ENCODE measurements at places on chromosomes 1 and 21. TPM values are rescaled to one million over a fixed set of nuclear protein-coding genes. Genes with fewer than 3 reads are reported as not detected.

Gene CDC42SE1
- polyA plus RNA-seq = 89.0 TPM

Gene OPRD1
- polyA plus RNA-seq = 0.43 TPM

Gene GPX7
- 88.6 TPM for polyA plus RNA-seq

Gene AMY1B
- polyA plus RNA-seq = 0.16 TPM

Gene GJA4
- polyA plus RNA-seq = 19.3 TPM

Gene RNF223
- 0.56 TPM for polyA plus RNA-seq

Gene CD1C
- polyA plus RNA-seq = 1.4 TPM

Gene AXDND1
- polyA plus RNA-seq = 37.7 TPM

Gene VPS45
- 66.7 TPM for polyA plus RNA-seq

Gene TRIM17
- 13.3 TPM for polyA plus RNA-seq

Gene E2F2
- polyA plus RNA-seq = 6.5 TPM

Gene NUDT4B
- polyA plus RNA-seq = 2.3 TPM

Gene LCE2A
- polyA plus RNA-seq = not detected

Gene CD1E
- not detected for polyA plus RNA-seq

Gene DSTYK
- 20.8 TPM for polyA plus RNA-seq

Gene RBM11
- 4.5 TPM for polyA plus RNA-seq

Gene HEYL
- polyA plus RNA-seq = 24.8 TPM

Gene PERM1
- polyA plus RNA-seq = 0.13 TPM

Gene CLIC6
- polyA plus RNA-seq = 2.8 TPM

Gene SLC9C2
- polyA plus RNA-seq = 0.10 TPM

Gene AMY2A
- polyA plus RNA-seq = 0.47 TPM
